NCI-H69 (cell line): ENCODE measurements at places on chromosomes 16 and 17.

GRCh38 chr16:47370536-47370935 lies 90.3 kb downstream of the ITFG1 start:
- DNase-seq = no peak

DNA sequence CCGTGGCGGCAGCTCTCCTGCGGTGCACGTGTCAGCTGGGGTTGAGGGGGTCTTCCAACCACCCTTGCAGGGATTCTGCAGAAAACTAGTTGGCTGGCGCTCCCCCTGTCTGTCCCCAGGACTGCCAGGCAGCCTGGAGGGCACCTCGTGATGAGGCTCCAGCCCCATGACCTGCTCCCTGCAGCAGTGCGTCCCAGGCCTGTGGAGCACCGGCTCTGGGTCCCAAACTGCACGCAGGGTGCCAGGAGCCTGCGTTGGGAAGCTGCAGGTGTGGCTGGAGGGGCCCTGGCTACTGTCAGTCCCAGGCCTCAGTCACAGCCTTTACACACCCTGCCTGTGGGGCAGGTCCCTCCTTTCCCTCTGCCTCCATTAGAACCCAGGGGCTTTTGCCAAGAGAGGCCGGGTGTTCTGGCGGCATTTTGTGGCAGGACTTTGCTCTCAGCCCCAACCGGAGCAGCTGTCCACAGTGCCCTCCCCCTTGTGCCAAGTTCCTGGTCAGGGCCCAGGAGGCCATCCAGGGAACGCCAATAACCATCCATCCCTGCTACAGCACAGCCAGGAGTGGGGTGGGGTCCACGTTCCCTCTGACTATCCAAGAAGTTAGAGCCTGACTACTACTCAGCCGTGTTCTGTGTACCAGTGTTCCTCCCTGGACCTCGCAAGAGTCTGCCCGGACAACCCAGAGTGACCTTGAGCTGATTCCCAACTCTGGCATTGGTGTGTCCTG lies 9.2 kb downstream of the CHMP6 start:
- DNase-seq = no peak

- DNase-seq = peak; percentile 21
Observed at GRCh38 chr17:49290690-49291359, 60.2 kb upstream of the PHOSPHO1 start.

- peak; percentile 51 for DNase-seq
Observed at GRCh38 chr17:7403043-7403726, 712 bp downstream of the TMEM256 start.

DNA sequence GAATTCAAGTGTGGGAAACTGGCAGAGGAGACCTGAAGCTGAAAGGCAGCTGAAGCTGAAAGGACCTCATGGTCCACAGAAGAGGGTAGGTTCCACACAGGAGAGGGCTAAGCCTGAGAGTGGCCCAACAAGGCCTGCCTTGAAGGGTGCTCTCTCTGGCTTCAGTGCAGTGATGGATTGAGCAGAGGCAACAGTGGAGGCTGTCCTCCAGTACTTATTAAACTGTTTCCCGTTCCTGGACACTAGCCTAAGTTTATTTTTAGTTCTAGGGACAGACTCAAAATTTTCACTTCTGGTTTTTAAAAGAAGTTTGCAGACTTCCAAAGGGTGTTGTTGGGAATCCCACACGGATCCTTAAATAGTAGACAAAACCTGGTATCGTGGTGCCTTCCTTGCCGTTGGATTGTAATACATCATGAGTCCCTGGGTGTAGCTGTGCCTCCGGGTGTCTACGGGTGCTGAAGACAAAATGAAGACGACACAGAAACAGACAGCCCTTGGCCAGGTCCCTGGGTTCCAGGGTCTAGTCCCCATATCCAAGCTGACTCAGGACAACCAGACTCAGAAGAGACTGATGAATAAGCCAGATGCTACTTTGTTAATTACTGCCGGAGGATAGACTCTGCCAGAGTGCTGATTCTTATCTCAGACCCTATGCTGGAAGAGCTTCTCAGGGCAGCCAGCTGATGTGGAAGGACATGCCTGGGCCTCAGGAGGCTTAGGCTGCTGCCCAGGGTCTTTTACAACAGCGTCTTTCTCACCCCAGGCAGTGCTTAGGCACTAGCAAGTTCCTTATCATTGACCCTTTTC lies 7.1 kb upstream of the CMTM4 start:
- DNase-seq = peak; percentile 27

DNA sequence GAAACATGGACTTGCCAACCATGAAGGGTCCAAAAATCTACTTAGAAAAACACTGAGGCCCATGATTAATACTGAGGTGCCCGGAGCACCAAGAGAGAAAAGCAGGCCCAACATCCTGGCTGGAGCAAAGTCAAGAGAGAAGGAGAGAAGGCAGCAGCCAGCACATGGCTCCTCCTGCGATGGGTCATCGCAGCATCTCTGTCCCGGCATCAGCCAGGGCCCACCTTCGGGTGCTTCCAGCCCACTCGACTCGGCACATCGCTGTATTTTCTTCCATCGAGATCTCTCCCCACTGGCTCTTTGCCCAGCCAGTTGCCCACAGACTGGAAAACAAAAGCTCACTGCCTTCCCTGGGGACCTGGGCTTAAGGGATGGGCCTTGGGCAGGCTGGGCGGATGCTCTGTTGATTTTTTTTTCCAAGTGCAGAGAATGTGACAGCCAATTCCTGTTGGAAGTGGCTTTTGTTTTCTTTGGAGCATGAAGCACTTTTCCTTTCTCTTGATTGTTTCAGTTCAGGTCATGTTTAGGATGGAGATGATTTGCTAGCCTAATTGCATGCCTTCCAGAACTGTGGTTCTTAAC lies 58.1 kb downstream of the CYB5B start:
- peak; percentile 93 for DNase-seq

DNA sequence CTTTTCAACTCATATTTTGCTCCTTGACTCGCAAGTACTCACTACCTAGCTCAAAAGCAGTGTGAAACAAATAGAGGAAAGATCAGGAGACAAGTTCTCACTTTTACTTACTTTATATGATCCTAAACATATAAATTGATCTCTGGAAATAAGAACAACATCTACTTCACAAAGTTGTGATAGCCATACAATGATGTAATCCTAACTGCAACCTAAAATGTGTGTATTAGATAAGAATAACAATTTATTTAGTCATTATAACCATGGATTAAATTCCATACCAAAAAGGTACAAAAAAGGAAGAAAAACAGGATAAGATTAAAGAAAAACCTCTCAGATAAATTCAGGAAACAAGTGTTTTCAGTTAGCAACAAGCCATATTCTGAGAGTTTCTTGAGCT lies 103.4 kb downstream of the CDC27 start:
- DNase-seq = no peak

- DNase-seq = no peak
Observed at GRCh38 chr17:72924196-72924595, 168.3 kb downstream of the SLC39A11 start.

DNA sequence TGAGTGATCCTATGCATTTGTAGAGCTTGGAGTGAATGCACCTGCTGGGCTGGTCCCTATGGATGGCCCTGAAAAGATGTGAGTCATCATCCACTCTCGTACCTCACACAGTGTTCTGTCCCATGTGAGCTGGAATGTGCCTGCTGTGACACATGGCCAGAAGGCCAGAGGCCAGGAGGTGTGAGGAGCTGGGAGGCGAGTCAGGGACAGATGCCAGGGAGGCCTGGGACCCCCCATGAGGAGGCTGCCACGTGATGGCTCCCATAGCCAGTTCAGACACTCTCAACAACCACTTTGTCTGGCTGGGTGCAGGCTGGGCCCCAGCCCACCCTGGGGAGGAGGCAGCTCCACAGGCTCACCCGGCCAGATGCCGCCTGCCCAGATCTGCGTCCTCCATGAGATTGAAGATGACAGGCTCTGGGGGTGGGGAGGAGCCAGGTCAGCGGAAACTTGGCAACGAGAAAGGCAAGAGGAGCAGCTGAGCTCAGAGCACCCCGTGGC lies 168.8 kb downstream of the C16orf78 start:
- peak; percentile 94 for DNase-seq

DNA sequence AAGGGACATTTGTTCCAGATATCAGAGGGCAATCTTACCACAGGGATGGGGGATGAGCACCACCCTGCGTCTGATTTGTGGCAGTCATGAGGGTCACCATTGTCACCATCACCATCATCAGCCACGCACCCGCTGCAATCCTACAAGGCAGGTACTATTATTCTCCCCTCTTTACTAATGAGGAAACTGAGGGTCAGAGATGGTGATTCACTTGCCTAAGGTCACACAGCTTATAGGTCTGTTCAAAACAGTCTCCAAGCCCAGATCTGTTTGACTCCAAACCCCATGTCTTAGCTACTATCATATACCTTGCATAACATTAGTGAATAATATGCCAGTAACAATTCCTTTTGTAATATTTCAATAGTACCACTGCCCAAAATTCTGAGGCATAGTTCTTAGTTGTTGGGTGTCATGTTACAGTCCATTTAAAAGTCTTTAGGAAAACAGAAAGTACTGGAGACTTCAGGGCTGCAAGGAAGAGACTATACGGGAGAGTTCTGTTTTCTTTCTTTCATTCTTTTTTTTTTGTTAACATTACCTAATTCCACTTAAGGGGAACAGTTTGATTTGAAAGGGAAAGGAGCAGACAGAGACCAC lies 166.4 kb downstream of the C16orf95 start:
- DNase-seq = no peak

DNA sequence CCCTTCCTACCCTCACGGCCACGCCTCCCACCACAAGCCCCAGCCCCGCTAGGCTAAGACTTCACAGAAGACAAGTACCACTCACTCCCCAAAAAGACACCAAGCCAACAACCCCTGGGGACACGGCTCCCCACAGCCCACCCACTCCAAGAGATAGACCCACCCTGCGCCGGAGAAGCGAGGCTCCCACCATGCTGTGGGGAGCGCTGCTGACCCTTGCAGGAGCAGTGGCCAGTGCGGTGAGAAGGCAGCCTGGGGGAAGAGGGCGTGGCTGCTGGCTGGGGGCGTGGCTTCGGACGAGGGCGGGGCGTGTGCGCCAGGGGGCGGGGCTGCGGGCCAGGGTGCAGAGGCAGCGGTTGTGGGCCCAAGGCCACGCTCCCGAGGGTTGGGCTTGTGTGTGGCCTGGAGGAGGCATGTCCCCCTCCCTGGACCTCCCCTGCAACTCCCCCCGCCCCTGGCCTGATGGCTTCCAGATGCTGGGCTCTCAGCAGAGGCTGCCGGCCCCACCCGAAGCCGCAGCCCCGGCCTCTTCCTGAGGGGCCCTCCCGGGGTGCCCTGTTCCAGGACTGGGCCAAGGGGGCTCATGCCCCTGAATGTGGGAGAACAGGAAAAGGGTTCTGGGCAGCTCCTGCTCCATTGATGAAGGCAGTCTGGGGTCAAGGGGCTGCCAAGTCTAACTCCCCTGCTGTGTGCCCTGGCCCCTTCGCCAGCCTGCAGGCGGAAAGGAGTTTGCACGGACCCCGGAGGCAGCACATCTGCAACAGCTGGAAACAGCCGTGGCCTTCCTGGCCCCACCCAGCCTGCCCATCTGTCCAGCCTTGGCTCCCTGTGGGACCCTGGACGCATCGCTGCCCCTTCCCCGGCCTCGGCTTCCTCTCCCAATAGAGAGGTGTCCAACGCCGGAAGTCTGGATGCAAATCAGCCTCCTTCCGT lies 9.1 kb downstream of the TFAP4 start:
- peak; percentile 32 for DNase-seq

DNA sequence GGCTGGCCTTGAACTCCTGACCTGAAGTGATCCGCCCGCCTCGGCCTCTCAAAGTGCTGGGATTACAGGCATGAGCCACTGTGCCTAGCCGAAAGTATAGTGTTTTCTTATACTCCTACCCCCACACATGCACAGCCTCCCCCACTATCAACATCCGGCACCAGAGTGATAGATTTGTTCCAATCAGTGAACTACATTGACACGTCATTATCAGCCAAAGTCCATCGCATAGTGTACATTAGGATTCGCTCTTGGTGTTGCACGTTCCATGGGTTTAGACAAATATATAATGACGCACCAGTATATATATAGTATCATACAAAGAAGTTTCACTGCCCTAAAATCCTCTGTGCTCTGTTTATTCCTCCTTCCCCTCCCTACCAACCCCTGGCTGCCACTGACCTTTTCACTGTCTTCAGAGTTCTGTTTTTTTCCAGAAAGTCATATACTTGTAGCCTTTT lies 11.9 kb upstream of the TM4SF5 start:
- DNase-seq = no peak

GRCh38 chr17:82458885-82459424 lies 414 bp downstream of the NARF start:
- DNase-seq = peak; percentile 70

DNA sequence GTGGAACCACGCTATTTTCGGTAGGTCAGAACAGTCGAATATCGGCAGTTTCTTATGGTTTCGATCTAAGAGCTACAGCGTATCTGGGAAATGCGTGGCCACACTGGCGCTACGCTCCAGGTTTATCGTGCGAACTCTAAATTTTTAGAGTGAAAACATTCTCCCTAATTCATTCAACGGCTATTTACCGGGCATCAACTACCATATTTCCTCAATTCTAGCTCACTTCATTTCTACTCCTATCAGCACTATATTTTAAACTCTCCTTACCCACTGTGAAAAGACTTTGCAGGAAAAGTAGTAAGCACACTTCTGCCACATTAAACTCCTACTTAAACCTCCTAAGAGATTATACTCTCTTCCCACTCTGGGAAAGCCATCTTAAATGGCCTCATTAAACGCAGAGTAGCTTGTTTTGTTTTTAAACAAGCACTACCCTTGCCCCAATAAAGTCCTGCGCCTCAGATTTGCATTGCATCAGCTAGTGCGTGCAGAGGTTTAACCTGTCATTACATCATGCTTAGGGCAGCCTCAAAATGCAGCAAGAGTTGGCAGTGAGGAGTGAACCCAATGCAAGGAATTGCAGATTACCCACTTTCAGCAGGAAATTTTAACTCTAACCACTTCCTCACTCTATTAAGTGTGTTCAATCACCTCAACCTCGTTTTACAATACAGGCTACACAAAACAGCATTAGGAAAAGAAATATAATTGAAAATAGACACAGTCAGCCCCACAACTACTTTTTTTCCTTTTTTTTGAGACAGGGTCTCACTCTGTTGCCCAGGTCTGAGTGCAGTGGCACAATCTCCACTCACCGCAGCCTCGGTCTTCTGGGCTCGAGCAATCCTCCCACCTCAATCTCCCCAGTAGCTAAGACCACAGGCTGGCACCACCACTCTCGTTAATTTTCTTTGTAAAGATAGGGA lies 18.8 kb downstream of the SIAH1 start:
- DNase-seq = peak; percentile 66

GRCh38 chr16:68417711-68418301 lies 30.5 kb downstream of the SMPD3 start:
- DNase-seq = peak; percentile 88

GRCh38 chr17:1649844-1650501 lies at the start of gene RILP:
TSS of gene RILP (minus strand) at chr17:1649866. CDS start at chr17:1649804, 62 bp downstream.
- DNase-seq = peak; percentile 27

GRCh38 chr16:50326835-50327465 lies 41.8 kb downstream of the BRD7 start:
- DNase-seq = no peak

- DNase-seq = no peak
Observed at GRCh38 chr16:25210758-25211157, 6.0 kb upstream of the AQP8 start.

DNA sequence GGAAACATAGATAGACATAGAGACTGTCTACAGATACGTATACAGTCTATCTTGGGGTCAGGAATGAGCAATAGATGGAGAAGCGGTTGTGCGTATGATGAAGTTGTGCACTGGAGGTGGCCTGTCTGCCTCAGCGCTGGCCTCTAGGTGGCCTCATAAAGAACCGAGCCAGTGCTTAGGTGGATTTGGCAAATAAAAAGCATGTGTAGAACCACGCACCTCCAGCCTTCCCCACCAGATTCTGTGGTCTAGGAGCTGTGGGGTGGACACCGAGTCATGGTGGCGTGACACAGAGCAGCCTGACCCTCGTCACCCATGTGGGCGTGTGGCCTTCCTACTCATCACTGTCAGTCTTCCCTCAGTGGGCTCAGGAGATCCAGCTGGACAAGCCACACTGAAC lies 34.0 kb downstream of the PGS1 start:
- DNase-seq = peak; percentile 57

- peak; percentile 99 for DNase-seq
Observed at GRCh38 chr17:66777689-66778225, 57.2 kb upstream of the CACNG5 start.
